ENCODE measurements at places on chromosomes 3 and 15.
A peak's percentile ranks its signal among the peaks of the same experiment; 100 is the strongest.

GRCh38 chr15:42914728-42915497, 5.7 kb downstream of the TTBK2 start:
- no peaks in the 10 kb centered on the region for H3K4me1 ChIP-seq
- no peaks in the 10 kb centered on the region for H3K36me3 ChIP-seq
- H3K4me3 ChIP-seq = no peak overlapping the region
- DNase-seq = no peak
- H3K27ac ChIP-seq = no peak overlapping the region
- H3K27me3 ChIP-seq = no peaks in the 10 kb centered on the region

DNA sequence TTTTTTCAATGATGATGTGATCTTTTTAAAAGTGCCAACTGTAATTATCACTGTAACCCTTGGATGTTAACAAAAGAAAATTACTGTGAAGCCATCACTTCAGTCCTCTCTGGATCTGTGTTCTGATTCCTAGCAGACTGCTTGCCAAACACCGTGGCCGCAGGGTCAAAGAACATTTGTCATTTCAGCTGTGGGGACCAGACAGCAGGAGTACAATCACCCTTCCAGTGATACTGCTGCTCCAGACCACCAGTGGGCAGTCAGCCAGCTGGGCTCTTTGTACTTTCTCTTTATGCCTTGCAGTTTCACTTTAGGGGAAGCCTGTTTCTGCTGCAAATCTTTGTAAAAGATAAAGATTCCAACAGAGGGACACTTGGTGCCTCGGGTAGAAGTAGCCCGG, 770.0 kb downstream of the GRM7 start:
- H3K36me3 ChIP-seq = no peaks in the 10 kb centered on the region
- peak; percentile 23 for DNase-seq
- no peak overlapping the region for H3K4me3 ChIP-seq
- H3K27me3 ChIP-seq = no peaks in the 10 kb centered on the region

GRCh38 chr3:66465587-66465986, 35.2 kb downstream of the LRIG1 start:
- H3K4me1 ChIP-seq = peaks cover 48% of the 10 kb centered on the region
- no peak overlapping the region for H3K4me3 ChIP-seq
- no peak for DNase-seq
- H3K36me3 ChIP-seq = peaks cover 14% of the 10 kb centered on the region
- H3K27me3 ChIP-seq = no peaks in the 10 kb centered on the region

GRCh38 chr3:127915115-127915936, at the start of gene KBTBD12:
KBTBD12 (plus strand) TSS chr3:127915232; CDS start chr3:127923062, 7,830 bp downstream.
- peak within 1 kb of the TSS; percentile 45 for H3K4me3 ChIP-seq
- H3K27ac ChIP-seq = peak within 1 kb of the TSS; percentile 51
- no peaks in the 10 kb centered on the region for H3K27me3 ChIP-seq
- H3K4me1 ChIP-seq = no peaks in the 10 kb centered on the region
- H3K36me3 ChIP-seq = no peaks in the 10 kb centered on the region

- no peaks in the 10 kb centered on the region for H3K27me3 ChIP-seq
- no peak overlapping the region for H3K4me3 ChIP-seq
- H3K4me1 ChIP-seq = peaks cover 19% of the 10 kb centered on the region
- no peaks in the 10 kb centered on the region for H3K36me3 ChIP-seq
- no peak for DNase-seq
These were observed 235.9 kb downstream of the LPP start for GRCh38 chr3:188389711-188390342.

- no peak overlapping the region for H3K27ac ChIP-seq
- no peak for DNase-seq
- H3K4me3 ChIP-seq = no peak overlapping the region
These were observed 122.1 kb upstream of the TPRG1 start for GRCh38 chr3:189049458-189050236.

- no peaks in the 10 kb centered on the region for H3K36me3 ChIP-seq
- no peak overlapping the region for H3K27ac ChIP-seq
- H3K27me3 ChIP-seq = no peaks in the 10 kb centered on the region
These were observed 576.4 kb downstream of the FHIT start for GRCh38 chr3:60674870-60675269.

DNA sequence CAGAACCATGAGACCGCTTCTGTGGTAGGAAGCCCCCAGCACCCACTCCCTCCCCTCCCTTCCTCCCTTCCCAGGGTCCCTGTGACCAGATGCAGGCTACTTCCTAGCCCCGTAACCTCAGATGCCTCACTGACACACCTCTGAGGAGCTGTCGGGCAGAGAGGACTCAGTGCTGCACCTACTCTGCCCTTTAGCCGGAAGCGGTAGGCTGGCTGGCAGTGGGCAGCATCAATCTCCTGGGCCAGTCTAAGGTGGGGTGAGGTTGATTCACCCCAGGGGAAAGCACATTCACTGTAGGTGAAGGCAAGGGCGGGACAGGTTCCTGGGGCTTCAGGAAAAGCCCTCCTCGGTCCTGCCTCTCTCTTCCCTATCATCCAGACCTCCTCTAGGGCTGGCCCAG, 19.1 kb downstream of the CSRNP1 start:
- H3K4me1 ChIP-seq = no peaks in the 10 kb centered on the region
- no peaks in the 10 kb centered on the region for H3K36me3 ChIP-seq
- H3K27me3 ChIP-seq = no peaks in the 10 kb centered on the region
